Central memory CD8-positive, alpha-beta T cell (primary cell): ENCODE measurements at places on chromosomes 4 and X.

DNA sequence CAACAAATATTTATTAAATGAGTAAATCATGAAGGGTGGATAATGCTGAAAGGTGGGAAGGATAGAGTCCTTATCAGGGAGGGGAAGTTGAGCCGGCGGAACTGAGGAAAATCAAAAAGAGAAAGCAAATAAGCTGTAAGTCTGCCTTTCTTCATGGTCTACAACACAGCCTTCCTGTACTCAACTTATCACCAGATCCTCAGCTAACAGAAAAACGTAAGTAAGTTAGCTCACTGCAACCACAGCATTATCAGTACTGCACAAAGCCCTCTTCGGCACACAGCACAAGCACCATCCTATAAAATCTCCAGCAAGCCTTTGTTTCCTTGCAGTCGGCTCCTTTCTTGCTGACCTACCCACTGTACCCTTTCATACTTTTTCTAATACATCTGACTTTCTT, 70.3 kb downstream of the CRMP1 start:
- no peak for DNase-seq
- no peak overlapping the region for H3K4me3 ChIP-seq
- no peak overlapping the region for H3K27ac ChIP-seq
- H3K4me1 ChIP-seq, result peaks cover 6% of the 10 kb centered on the region

DNA sequence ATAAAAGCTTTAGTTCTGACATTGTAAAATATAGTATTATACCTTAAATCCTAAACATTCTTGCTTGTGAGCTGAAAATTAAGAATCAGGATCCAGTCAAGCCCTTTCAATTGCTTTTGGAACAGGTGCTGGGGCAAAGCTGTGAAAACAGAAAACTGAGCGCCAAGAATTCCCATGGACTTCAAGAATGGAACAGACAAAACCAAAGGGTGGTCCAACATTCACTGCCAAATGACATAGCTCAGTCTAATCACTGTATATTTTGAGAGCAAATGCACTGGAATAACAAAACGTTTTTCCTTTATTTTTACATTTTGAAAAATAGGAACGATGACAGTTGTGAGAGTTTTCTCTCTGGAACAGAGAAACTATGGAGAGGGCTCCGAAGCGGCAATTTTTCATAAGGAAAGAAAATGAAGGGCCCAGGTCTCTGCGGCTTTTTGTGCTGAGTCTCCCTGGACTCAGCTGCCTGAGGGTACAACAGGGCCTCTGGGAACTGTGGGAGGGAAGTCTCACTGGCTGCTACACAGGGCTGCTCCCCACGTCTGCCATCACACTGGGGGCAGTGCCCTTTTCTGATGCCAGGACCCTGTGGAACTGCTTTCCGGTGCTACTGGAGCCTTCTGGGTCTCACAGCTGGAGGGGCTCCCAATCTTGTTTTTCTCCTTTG, 56.0 kb upstream of the BMPR1B start:
- no peak for DNase-seq
- no peaks in the 10 kb centered on the region for H3K27me3 ChIP-seq
- H3K4me1 ChIP-seq, result no peaks in the 10 kb centered on the region
- no peaks in the 10 kb centered on the region for H3K36me3 ChIP-seq

GRCh38 chr4:48315728-48316630, 25.4 kb upstream of the SLAIN2 start:
- H3K4me1 ChIP-seq, result no peaks in the 10 kb centered on the region
- no peaks in the 10 kb centered on the region for H3K27me3 ChIP-seq
- H3K36me3 ChIP-seq, result no peaks in the 10 kb centered on the region
- DNase-seq, result no peak
- no peak overlapping the region for H3K27ac ChIP-seq

DNA sequence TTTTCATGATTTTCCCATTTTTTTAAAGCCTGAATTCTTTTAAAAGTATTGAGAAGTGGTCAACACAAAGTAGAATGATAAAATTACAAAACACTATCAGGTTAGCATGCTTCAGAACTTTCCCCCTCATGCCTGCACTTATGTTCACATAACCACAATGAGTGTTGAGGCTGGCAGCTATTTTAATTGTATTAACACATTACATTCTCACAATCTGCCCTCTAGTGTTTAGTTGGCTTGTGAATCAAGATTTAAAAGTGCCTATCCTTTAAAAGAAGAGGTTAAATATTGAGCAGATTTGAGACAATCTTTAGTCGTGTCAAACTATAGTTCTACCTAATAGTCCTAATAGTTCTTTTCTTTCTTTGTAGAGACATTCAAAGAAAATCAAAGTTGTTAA, 93.6 kb upstream of the NAP1L5 start:
- no peak overlapping the region for H3K4me3 ChIP-seq
- no peak overlapping the region for H3K27ac ChIP-seq
- no peaks in the 10 kb centered on the region for H3K36me3 ChIP-seq

GRCh38 chr4:171022824-171023230, 790.4 kb upstream of the GALNTL6 start:
- H3K4me3 ChIP-seq, result no peak overlapping the region
- no peak overlapping the region for H3K27ac ChIP-seq
- no peaks in the 10 kb centered on the region for H3K36me3 ChIP-seq
- H3K27me3 ChIP-seq, result no peaks in the 10 kb centered on the region
- no peak for DNase-seq

- H3K4me1 ChIP-seq, result no peaks in the 10 kb centered on the region
- H3K36me3 ChIP-seq, result no peaks in the 10 kb centered on the region
- no peaks in the 10 kb centered on the region for H3K27me3 ChIP-seq
Observed at GRCh38 chr4:166323250-166323649, 450.2 kb downstream of the TLL1 start.

DNA sequence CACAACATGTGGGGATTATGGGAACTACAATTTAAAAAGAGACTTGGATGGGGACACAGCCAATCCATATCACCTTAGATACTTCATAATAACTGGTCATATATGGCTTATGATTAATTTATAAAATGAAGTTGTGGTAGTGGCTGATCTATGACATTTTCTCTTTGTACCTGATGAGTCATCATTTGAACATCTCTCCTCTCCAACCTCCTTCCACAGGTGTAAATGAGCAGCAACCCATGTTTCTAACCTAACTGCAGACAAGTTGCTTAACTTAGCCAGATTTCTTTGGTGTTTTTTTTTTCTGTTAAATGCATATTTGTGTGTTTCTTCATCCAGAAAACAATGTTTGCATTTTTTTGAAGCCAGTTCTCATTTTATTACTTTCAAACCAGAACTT, 42.6 kb downstream of the SPANXA2 start:
- DNase-seq, result no peak
- no peak overlapping the region for H3K4me3 ChIP-seq
- H3K27me3 ChIP-seq, result no peaks in the 10 kb centered on the region
- no peaks in the 10 kb centered on the region for H3K4me1 ChIP-seq
- H3K36me3 ChIP-seq, result no peaks in the 10 kb centered on the region

GRCh38 chr4:56434599-56435139, 746 bp downstream of the PPAT start:
- H3K27ac ChIP-seq, result no peak overlapping the region
- no peaks in the 10 kb centered on the region for H3K27me3 ChIP-seq
- peak overlapping the region; percentile 86 for H3K4me3 ChIP-seq
- H3K36me3 ChIP-seq, result peaks cover 22% of the 10 kb centered on the region
- peaks cover 34% of the 10 kb centered on the region for H3K4me1 ChIP-seq

DNA sequence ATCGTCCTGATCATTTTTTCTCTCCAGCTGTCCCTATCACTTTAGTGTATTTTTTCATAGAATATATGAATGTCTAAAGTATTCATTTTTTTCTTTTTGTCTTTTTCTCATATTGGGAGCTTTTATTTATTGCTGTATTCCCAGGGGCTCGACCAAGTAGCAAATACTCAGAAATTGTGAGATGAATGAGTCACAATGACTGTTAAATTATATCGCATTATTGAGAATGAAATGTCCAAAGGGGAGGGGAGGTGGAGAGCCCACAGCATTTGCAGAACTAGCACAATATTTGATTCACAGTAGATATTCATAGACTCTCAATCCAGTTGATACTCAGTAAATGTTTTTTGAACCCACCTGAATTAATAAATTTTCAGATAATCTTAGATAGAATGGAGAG, 543.6 kb upstream of the FAM241A start:
- H3K27ac ChIP-seq, result no peak overlapping the region
- H3K36me3 ChIP-seq, result no peaks in the 10 kb centered on the region
- no peak overlapping the region for H3K4me3 ChIP-seq
- no peaks in the 10 kb centered on the region for H3K27me3 ChIP-seq
- DNase-seq, result no peak

GRCh38 chr4:122764821-122765215, 32.3 kb downstream of the BBS12 start:
- H3K36me3 ChIP-seq, result no peaks in the 10 kb centered on the region
- DNase-seq, result no peak
- no peaks in the 10 kb centered on the region for H3K27me3 ChIP-seq
- no peak overlapping the region for H3K27ac ChIP-seq

DNA sequence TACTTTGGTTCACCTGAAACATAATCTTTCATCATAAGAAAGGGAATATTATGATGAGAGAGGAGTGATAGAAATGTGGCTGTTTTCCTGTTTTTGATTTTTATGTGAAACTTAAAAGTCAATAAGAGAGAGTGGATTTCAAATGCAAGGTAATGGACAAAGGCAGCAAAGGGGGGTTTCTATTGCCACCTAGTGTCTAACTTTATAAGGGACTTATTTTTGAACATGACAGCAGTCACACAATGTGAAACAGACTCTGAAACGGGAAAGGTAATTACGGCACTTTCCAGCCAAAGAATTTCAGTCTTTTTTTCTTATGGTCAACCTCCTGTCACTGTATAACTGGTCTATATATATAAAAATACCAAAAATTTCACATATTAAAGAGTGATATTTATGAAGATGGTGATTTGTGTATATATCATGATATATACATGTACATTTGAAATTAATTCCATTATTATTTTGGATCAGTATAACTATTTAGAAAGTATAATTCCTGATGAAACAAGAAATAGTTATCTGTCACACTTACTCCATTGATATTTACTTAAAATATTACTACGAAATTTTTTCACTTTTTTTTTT, 127.1 kb downstream of the FBXO8 start:
- H3K4me3 ChIP-seq, result no peak overlapping the region
- H3K36me3 ChIP-seq, result peaks cover 2% of the 10 kb centered on the region
- peaks cover 44% of the 10 kb centered on the region for H3K27me3 ChIP-seq
- no peak for DNase-seq
- H3K4me1 ChIP-seq, result no peaks in the 10 kb centered on the region

GRCh38 chrX:75786290-75786689, 1.2 kb upstream of the MAGEE2 start:
- no peak for DNase-seq
- H3K27me3 ChIP-seq, result no peaks in the 10 kb centered on the region
- no peak overlapping the region for H3K4me3 ChIP-seq
- no peaks in the 10 kb centered on the region for H3K4me1 ChIP-seq
- no peaks in the 10 kb centered on the region for H3K36me3 ChIP-seq

DNA sequence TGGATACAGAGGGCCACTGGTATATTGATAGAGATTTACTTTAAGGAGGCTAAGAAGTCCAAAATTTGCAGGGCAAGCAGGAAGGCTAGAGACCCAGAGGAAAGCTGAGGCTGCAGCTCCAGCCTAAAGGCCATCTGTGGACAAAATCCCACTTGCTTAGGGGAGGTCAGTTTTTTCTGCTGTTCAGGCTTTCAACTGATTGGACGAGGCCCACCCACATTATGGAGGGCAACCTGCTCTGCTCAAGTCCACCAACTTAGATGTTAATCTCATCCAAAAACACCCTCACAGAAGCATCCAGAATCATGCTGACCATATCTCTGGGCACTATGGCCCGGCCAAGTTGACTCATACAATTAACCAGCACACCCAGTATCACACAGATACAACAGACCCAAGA, 176.3 kb downstream of the EVC2 start:
- H3K27me3 ChIP-seq, result no peaks in the 10 kb centered on the region
- DNase-seq, result no peak
- H3K36me3 ChIP-seq, result no peaks in the 10 kb centered on the region
- no peak overlapping the region for H3K4me3 ChIP-seq

GRCh38 chrX:4764888-4765287, 1051.4 kb upstream of the PRKX start:
- no peaks in the 10 kb centered on the region for H3K27me3 ChIP-seq
- no peak for DNase-seq
- H3K36me3 ChIP-seq, result no peaks in the 10 kb centered on the region

DNA sequence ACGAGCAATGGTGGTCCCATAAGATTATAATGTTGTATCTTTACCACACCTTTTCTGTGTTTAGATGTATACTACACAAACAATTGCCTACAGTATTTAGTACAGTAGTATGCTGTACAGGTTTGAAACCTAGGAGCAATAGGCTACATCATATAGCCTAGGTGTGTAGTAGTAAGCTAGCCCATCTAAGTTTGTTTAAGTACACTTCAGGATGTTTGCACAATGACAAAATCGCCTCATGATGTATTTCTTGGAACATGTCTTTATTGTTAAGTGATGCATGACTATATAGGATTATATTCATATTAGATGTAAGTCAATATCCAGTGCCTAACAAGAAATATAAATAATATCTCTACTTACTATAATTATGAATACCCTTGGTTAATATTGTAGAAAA, 104.6 kb downstream of the SLC10A6 start:
- no peaks in the 10 kb centered on the region for H3K27me3 ChIP-seq
- no peak overlapping the region for H3K27ac ChIP-seq
- no peak for DNase-seq
- no peaks in the 10 kb centered on the region for H3K4me1 ChIP-seq

DNA sequence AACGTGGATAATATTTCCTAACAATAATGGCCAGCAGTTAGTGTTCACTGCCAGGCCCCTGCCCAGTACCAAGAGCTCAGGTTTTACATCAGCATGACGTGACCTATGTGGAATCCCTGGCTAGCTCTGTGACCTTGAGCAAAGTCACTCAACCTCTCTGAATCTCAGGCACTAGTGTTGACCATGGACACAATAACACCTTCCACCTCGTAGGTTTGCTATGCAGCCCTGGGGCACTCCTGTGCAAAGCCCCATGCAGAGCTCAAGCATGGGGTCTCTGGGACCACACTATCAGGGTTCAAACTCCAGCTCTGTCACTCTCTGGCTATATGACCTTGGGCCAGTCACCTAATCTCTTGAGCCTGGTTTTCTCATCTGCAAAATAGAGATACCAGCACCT, 38.7 kb upstream of the MSX1 start:
- H3K36me3 ChIP-seq, result peaks cover 1% of the 10 kb centered on the region
- H3K4me1 ChIP-seq, result no peaks in the 10 kb centered on the region
- H3K4me3 ChIP-seq, result no peak overlapping the region

DNA sequence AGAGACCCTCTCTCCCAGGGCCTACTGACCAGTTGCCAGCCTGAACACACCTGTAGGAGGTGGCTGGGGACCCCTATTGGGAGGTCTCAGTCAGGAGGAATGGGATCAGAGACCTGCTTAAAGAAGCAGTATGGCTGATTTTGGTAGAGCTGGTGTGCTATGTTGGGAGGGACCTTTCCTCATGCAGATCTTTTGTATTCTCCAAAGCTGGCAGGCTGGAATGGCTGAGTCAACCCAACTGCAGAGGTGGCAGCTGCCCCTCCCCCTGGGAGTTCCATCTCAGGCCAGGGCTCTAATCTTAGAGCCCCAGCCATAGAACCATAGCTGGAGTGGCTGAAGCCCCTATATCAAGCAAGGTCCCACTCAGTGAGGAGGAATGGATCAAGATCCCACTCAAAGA, 279.3 kb upstream of the BMP3 start:
- H3K4me3 ChIP-seq, result no peak overlapping the region
- DNase-seq, result no peak
- H3K36me3 ChIP-seq, result no peaks in the 10 kb centered on the region
- no peak overlapping the region for H3K27ac ChIP-seq
- no peaks in the 10 kb centered on the region for H3K4me1 ChIP-seq
- H3K27me3 ChIP-seq, result no peaks in the 10 kb centered on the region
